Lung (tissue), 17 donors: ENCODE measurements at places on chromosomes 5 and 9.

DNA sequence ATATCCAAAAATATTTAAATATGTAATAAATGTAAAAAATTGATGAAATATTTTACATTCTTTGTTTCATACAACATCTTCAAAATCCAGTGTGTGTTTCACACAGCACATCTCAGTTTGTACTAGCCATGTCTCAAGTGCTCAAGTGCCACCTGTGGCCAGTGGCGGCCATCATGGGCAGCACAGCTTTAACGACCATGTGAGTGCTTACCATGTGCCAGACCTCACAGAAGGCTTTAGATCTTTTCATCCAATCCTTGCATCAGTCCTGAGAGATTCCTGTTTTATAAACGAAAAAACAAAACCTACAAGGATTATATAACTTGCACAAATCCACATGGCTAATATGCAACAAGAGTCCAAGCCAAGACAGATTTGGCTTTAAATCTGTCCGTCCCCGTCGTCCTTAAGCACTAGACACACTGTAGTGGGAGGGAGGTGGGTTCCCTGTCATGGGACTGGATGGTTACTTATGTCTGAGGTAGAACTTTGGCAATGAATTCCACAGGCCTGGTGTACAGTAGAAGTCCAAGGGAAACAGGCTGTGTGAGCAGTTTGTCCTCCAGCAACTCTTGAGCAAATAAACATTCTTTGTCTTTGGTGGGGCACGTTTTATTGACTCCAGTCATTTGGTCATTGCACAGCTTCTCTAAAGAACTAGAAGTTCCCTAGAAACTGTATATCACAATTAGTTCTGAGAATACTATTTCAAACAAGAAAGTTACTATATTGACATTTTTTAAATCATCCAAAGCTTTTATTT is 25.0 kb upstream of the F2R start:
- peak; percentile 40 for DNase-seq

DNA sequence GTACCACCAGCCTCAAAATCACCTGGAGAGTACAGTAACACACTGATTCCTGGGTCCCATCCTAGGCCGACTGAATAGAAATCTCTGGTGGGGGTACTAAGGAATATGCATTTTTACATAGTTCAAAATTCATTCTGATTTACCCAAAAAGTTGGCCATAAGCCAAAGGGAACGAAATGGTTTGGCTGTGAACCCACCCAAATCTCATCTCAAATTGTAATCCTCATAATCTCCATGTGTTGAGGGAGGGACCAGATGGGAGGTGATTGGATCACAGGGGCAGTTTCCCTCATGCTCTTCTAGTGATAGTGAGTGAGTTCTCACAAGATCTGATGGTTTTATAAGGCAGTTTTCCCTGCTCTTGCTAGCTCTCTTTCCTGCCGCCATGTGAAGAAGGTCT is 31.1 kb downstream of the MEGF9 start:
- DNase-seq = no peak

DNA sequence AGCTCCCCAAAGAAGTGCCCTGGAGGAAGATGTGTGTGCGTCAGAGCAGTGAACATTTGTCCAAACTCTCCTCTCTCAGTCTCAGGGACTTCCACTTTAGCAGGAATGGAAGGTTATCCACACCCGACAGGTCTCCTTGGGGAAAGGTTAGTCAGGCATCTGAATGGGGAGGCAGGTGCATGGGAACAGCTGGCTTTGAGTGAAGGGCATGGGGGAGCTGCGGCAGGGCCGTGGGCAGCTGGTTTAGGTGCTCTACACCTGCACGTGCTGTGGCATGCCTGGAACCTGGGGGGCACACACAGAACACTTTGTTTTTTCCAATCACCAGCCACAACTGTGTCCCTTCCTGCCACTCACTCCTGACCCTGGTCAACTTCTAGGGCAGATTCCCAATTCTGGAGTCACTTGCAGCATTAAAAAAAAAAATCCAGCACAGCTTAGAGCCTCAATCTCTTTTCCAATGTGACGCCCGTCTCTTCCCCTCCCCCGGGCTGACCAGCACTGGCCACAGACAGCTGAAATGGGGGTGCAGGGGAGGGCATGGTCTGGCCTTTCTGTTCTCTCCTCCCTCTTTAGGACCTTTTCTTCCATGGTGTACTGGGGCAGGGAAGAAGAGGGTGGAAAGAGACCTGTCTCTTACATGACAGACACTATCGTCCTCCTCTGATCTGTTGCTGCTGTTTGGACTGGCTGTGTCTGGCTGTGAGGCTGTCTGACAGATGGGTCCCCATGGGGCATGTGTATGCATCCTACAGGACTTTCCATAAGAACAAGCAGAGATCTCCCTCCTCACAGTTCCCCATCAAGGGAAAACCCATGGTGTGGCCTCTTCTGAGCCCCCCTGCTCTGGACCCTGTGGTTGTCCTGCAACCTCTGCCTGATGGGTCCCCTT is 9.5 kb upstream of the IL3 start:
- DNase-seq = no peak

GRCh38 chr5:55159763-55160492 is at the start of gene GPX8:
GPX8 (plus strand) TSS chr5:55160171; CDS start chr5:55160193, 22 bp downstream.
- peak; percentile 71 for DNase-seq

GRCh38 chr9:23741351-23741750 is 84.7 kb downstream of the ELAVL2 start:
- DNase-seq = no peak

DNA sequence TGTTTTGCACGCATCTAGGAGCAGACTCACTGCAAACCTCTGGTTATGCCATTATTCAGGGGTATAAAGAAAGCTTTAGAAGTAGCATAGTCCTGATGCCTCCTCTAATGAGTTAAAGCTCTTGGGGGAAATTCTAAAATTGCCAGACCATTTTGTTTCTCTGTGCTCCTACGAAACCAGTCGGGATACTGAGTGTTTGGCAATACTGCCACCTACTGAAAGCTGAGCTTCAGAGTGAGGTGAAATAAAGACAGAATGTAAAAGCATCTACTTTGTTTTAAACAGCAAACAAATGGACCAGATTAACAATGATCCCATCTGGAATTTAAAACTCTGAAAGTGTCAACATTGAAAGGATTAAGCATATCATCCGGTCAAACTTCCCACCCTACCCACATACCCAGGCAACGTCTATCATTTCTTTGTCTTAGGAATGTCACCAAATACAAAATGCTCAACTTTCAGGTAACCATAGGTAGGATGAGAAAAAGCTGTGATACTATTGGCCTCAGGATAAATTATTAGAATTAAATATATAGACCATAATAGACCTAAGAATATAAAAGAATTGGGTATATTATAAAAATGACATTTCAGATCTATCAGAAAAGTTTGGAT is 77.8 kb upstream of the SHISAL2B start:
- peak; percentile 65 for DNase-seq

GRCh38 chr9:86807367-86807976 is 139.8 kb downstream of the GAS1 start:
- DNase-seq = peak; percentile 84

DNA sequence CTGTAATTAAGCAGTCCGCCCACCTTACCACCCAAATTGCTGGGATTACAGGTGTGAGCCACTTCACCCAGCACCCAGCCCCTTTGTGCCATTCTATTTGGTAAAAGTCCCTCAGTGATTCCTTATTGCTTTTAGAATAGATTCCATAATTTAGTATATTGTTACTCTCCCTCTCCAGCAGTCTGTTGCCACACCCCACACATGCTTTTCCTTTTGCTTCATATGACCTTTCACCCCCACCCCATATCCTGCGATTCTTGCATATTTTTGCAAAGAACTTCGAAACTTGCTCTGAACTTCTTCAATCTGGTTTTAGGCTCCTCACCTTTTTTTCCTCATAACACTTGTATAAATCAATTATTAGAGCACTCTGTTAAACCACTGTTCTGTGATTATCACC is 100.2 kb downstream of the MTREX start:
- DNase-seq = no peak

DNA sequence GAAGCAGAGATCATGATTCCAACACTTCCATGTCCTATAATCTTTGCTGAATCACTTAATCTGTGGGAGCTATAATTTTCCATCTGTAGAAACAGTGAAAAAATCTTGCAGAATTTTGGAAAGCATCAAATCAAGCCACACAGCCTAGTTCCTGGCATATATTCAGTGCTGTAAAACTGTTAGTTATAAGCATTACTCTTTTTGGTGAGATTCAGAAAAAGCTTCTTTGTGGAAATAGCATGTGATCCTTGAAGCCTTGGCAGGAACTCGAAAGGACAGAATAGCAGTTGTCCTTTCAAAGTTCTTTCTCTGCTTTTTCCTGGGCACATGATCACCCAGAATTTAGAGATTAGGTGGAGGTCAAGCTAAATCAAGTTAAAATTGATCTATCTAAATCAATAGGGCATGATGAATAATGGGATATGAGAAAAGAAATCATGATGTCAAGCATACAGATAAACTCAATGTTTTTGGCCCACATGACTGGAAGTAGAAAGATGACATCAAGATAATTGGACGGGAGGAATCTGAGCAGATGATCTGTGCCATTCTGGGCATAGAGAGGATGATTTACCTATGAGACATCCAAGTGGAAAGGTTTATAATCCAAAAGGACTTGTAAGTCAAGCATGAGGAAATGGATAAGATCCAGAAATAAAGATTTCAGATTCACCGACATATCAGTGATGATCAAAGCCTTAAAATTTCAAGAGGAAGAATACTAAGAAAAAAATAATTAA is 73.1 kb downstream of the TMEM232 start:
- DNase-seq = no peak

GRCh38 chr5:171600741-171601265 is 181.4 kb downstream of the FGF18 start:
- DNase-seq = peak; percentile 36

DNA sequence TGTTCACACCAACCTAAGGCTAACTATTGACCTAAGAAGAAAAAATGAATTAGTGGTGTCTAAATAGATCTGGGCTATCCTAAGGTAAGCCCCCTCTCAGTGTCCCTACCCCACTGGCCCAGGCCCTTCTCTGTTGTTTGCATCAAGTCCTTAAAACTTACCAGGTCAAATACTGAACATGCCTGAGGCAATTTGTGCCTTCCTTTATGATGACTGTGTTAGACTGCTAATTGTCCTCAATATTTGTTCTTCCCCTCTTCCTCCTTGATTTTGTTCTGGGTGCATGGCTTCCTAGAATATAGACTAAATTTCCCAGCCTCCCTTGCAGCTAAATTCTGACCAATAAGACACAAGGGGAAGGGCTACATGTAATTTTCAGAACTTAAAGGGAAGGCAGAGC is 199.9 kb downstream of the ADAMTS12 start:
- DNase-seq = no peak

GRCh38 chr9:18896531-18897179 is 136.4 kb downstream of the SAXO1 start:
- DNase-seq = no peak

- DNase-seq = no peak
These were observed 83.1 kb downstream of the TEX10 start for GRCh38 chr9:100269656-100270055.

GRCh38 chr5:113749334-113749733 is 235.8 kb downstream of the YTHDC2 start:
- DNase-seq = no peak

DNA sequence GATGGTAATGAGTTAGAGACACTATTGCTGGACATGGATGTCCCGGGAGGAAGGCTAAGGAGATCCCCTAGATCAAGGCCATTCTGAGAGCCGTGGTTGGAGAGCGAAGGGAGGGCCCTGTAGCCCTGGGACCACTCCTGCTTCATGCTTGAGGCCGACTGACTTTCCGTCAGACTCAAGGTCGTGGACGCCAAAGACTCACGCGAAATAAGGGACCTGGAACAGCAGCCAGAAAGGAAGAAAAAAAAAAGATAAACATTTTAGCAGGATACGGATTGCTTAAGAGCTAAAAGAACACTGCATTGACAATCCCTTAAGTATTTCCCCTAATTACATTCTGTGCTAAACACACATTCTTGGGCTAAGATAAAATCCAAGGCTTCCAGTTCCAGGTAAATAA is 181.2 kb downstream of the GLIS3 start:
- peak; percentile 49 for DNase-seq

DNA sequence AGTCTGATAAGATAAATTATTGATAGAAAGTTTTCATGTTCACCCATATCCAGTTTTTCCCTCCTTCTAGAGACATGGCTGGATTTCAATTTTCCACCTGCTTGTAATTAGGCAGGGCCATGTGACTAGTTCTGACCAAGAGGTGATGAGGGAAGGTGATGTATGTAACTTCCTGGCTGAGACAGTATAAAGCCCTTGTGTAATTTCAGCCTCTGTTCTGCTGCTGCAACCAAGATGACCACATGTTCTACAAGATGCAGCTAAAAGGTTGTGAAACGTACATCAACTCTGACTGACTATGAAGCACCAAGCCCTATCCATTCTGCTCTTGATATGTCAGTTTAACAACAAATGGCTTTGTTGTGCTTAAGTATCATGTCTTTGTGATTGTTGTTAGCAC is 376.5 kb upstream of the DAB2 start:
- DNase-seq = no peak

- DNase-seq = peak; percentile 51
These were observed 24.9 kb upstream of the ELAVL2 start for GRCh38 chr9:23850690-23851629.

DNA sequence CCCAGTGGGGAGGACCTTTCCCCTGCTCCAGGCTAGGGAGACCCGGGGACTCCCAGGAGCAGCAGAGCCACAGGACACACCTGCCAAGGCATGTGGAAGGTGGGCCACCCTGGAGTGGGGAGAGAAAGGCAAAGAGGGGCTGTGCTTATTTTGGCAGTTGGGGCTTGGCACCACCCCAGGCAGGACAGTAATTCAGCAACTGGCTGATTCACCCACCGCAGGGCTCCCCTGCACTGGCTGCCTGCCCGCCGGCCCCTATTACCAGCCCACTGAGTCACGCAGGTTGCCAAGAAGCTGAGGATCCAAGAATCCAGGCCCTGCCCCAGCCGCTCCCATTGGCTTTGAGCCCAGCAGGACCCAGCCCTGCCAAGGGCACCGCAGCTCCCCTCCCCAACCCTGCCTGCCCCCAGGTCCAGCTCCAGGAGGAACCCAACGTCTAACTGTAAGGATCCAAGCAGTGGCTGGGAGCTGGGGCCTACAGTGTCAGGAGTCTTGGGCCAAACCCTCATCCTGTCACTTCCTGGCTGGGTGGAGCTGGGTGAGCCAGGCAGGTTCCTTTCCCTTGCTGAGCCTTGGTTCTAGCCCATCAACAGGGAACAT is 14.2 kb upstream of the RALGDS start:
- no peak for DNase-seq

DNA sequence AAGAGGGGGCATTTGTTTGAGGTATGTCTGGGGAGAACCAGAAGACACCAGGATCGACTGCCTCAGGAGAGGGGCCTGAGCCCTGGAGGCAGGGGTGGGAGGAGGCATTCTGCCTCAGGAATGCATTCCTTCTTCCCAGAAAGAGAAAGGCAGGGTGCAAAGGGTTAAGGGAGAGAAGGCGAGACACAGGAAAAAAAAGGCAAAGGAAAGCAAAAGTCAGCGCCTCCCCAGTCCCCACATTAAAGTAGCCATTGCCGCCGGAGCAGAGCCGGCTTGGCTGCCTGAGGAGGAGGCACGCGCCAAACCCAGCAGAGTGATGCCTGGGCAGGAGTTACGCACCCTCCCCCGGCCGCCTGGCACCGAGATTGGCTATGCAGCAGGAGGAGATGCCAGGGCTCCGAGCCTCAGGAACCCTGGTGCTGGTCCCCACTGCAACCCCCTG is 123.8 kb upstream of the PHYKPL start:
- DNase-seq = peak; percentile 57
